ENCODE measurements at places on chromosomes 16 and 17.

GRCh38 chr17:8941520-8941919 lies 24.0 kb downstream of the PIK3R5 start:
- DNase-seq: peak; percentile 29

DNA sequence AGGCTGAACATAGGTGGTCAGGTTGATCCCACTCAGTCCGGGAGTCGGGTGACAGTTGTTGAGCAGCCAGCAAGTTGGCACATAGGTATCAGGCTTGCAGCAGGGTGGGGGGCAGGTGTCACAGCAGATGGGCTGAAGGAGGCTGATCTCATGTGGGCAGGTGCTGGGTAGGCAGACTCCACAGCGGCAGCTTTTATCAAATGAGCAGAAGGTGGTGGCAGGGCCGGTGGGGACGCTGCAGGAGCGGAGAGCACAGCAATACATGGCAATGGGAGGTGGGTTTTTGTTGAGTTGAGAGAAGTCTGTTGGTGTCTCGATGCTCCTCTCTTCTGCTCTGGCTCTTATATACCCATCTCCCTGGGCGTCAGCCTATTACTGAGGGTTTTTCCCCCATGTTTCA lies at the start of gene KRTAP3-1:
Gene KRTAP3-1, minus strand, starts transcription at position 318 of the 400 bp plus-strand sequence. Its CDS starts 54 bp downstream, at position 264.
- no peak for DNase-seq

DNA sequence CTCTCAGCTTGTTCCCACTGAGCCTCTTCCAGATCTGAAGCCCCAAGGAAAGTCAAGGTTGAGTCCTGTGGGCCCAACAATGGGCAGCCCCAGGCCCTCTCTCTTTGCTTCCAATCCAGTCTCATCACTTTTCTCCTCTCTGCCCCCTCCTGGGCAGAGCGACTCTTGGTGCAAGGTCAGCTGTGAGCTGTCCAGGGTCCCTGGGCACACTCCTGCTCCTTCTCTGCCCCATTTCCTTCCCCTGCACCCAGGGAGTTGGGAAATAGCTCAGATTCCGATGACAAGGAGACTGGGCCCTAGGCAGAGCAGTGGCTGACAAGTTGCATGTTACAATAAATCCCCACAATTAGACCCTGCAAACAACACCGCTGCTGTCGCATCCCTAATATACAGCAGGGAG lies 16.1 kb upstream of the CRHR1 start:
- DNase-seq: no peak

DNA sequence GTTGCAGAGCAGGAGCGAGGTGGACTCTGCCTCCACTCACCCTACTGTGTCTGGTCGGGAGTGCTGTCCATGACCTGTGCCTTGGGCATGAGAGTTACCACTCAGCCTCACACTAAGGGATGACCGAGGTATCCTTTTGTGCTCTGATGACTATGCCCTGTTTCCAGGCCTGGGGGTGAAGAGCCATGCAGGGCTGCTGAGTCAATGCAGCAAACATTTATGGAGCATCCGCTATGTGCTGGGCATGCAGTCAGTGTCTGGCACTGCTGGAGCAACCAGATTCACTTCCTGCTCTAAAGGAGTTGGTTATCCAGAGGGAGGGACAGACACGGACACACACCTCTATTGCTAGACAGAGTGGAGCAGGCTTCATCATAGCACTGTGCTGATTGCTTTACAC lies 7.6 kb upstream of the HNF1B start:
- DNase-seq: no peak

- no peak for DNase-seq
Measured at GRCh38 chr17:22171631-22172030, 479.3 kb downstream of the KCNJ18 start.

DNA sequence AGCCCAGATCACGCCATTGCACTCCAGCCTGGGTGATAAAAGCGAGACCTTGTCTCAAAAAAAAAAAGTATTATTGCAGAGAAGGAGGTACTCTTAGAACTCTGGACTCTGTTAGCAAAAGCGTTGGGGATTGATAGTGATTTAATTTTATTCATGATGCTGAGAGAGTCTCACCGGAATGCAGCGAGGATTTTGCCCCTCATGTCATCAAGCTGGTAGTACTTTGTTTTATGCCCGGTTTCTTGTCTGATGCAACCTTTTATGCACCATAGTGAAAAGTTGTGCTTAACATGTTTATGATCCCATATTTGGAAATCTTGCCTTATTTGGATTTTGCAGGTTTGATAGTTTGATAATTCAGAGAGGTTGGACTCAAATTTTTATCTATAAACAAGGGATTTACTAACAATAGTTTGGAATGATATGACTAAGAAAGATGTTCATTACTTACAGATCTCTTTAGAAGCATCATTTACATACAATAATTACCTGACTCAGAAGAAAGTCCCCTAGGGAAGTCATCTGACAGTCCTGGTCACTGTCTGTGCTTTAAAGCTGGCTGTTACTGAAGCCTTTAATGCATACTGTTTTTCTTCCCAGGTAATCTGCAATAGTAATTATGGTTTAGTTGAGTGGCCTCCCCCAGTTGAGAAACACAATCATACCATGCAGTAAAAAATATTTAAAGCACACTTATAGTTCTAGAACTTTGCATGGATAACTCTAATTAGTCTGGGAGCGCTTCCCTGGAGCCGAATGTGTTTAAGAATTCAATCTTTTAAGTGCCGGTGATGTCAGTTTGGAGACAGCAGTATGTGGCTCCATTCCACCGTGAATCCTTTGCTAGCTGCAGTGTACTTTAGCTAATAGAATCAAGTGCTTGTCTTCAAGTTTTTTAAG lies 120.9 kb downstream of the PRKCA start:
- no peak for DNase-seq

GRCh38 chr17:49045376-49045775 lies 48.2 kb downstream of the IGF2BP1 start:
- DNase-seq: no peak

DNA sequence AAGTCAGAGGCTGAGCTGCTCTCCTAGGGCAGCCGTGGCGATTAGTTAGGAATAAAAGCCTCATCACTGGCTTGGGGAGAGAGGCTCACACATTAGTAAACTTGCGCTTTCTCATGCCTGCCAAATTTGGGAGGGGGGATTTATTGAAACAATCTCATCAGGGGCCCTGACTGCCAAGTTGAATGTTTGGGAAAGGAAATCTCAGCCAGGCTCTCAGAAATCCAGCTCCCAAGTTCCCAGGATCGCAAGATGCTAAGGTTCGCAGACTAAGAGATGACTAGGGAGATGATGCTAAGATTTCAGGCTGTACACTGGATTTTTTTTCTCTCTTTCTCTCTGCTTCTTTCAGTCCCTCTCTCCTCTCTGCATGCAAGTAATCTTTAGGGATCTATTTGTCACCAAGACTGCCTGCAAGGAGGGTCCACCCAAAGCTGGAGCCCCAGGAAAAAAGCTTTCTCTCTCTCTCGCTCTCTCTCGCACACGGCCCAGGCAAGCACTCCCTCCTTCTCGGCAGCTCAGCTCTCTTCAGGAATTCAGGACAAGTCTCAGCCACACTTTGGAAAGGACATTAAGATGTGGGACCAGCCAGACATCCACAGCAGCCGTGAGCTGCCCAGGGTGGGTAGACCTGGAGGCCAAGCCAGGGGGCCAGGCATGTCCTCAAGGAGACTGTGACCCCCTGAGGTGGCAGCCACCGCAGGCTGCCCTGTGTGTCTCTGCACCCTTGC lies 1.4 kb downstream of the GPR139 start:
- DNase-seq: no peak

GRCh38 chr17:13601322-13601775 lies 380 bp downstream of the HS3ST3A1 start:
- DNase-seq: peak; percentile 4

DNA sequence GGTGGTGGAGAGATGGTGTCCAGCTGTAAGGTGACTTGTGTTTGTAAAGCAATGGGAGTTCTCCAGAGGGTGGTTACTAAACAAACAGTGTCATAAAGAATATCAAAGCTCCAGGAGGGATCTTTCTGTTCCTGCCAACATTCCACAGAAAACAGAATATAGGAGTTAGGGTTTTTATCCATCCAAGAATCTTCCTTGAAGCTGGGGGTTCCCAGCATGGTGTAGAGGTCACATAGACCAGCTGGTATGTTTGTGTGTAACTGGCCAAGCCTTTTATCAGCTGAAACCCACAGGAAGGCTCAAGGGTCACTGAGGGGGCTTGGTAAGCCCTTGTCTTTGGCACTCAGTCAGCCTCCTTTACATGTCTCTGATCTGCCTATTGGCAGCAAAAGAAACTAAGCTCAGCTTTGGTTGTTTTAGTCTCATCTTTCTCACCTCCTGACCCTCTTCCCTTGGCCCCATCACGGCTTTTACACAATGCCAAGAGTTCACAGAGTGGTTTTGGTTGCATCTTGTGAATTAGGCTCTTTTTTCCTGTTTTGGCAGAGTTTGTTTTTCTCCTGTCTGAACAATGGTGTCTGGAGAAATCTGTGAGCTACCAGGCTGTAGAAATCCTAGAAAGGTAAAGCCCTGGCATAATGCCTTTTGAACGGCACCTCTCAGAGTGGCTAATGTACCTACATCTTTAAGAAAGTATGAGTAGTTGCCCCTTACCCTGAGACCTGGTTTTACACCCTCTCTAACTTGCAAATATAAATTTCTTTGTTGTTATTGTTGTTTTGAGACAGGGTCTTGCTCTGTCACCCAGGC lies 4.6 kb downstream of the CNTD1 start:
- no peak for DNase-seq

- DNase-seq: no peak
Measured at GRCh38 chr17:67730731-67731130, 13.0 kb downstream of the NOL11 start.

GRCh38 chr16:46972429-46973206 lies 856 bp downstream of the DNAJA2 start:
- DNase-seq: peak; percentile 61

DNA sequence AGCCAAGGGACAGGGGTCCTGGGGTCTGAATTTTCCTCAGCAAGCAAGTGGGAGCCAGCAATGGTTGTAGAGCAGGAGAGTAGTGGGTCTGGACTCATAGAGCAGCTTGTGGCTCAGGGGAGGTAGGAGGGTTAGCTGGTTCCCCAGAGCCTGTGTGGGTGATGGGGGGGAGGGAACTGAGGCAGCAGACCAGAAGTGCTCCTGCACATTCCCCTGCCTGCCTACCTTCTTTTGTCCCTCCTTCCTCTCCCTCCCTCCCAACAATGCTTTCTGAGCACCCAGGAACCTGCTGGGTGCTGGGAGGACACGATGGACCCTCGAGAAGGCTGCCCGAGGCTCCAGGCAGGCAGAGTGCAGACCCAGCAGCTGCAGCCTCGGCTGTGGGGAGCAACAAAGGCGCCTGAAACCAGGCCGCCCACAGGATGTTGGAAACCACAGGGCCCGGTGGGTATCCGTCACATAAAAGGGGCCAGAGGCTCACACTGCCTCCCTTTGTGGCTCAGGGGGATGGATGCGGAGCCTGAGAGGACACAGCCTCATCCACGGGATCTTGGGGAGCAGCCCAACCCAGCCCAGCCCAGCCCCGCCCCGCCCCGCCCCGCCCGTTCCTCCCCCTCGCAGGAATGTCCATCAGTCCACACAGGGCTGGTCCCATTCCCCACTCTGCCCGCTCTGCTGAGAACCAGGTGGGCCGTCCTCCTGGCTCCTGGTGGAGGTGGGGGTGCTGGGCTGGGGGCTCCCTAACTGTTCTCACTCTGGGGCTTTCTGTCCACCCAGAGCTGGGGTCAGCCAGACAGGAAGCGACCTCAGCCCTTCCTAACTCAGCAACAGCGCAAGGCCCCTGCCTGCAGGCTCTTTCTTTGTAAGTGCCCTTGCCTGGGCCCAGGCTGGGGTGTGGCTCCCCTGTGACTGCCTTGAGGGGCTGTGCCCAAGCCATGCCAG lies 1.7 kb upstream of the NLRC3 start:
- DNase-seq: peak; percentile 69

- DNase-seq: no peak
Measured at GRCh38 chr16:66207883-66208265, 158.6 kb upstream of the CDH5 start.

GRCh38 chr16:58056580-58056979 lies 31.0 kb downstream of the MMP15 start:
- no peak for DNase-seq

DNA sequence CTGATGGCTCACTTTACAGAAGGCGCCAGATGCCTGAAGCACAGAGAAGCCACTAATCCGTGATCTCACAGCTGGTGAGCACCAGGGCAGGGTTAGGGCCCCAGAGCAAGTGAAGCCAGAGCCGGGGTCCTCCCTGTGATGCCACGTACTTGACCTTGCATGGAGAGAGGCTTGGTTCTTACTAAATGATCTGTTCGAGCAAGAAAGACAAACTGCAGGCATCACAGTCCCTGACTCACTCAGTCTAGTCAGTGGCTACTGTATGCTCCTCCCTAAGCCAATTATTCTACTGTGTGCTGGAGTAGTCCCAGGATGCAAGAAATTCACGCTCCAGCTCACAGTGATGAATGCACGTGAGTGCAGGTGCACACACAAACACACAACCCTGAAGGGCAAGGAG lies 55.4 kb downstream of the SDK2 start:
- DNase-seq: no peak

DNA sequence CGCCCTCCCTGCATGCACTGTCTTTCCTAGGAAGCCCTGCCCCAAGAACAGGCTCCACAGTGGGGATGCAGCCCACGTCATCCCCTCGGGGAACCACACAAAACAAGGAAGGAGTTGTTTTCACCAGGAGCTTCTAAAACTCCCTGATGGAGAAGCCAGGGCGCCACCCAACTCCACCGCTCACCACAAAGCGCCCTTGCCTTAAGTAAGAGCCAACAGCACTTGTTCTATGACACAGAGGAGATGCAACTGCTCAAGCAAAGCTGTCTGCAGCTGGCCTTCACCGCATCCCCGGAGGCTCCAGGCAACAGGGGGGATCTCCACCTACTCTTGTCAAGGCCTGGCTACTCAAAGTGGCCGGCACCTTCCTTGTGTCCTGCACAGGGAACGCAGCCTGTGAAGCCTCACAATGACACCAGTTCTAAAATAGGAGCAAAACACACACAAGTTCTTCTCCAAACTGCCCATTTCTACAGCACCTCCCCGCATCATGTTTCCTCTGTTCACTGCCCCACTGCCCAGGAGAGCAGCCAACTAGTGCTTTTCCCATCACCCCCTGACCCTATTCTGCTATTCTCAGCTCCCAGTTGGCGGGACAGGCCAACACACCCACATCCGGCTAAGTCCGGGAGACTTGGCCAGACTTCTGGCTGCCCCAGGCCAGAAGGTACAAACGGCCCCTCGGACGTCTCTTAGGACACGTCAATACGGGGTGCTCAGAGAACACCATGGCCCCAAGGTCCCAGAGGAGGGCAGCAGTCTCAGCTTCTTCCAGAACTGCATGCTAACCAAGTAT lies 24.2 kb downstream of the MPG start:
- no peak for DNase-seq

GRCh38 chr17:70320673-70321345 lies 151.5 kb downstream of the KCNJ2 start:
- DNase-seq: no peak

DNA sequence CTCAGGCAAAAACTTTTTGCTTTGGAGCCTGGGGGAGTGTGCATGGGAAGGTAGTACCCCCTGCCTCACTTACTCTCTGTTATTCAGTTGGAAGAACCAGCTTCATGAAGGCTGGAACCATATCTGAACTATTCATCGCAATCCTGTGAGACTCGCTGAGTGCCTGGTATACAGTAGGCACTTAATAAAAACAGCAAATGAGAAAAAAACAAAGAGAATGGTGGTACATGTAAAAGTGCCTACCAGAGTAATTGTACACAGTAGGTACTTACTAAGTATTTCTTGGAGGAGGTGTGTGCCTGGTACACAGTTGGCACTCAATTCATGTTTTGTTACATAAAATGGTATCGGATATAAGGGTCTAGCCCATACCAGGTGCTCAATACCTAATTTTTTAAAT lies 75.2 kb downstream of the MYH11 start:
- no peak for DNase-seq

Measured in hematopoietic multipotent progenitor cell treated with erythropoietin and hydrocortisone succinate and interleukin-3 and kit ligand, for 6 days (in vitro differentiated cells).